ENCODE measurements at places on chromosomes 1 and 21. TPM values are rescaled to one million over a fixed set of nuclear protein-coding genes. Genes with fewer than 3 reads are reported as not detected.

PALMD gene
- 33.0 TPM for total RNA-seq

PPIE gene
- total RNA-seq: 39.0 TPM

FGR gene
- total RNA-seq: 0.96 TPM

C1QTNF12 gene
- total RNA-seq: not detected

CFHR5 gene
- total RNA-seq: 0.72 TPM

PDE9A gene
- total RNA-seq: 2.9 TPM

PSMG1 gene
- 27.2 TPM for total RNA-seq

RPE65 gene
- total RNA-seq: 10.1 TPM

GPR37L1 gene
- total RNA-seq: 0.24 TPM

All from umbilical cord (tissue), 2 donors.